ENCODE measurements at places on chromosomes 12 and 14.

GRCh38 chr12:107361970-107362369 lies 268.6 kb upstream of the CRY1 start:
- no peak for DNase-seq

DNA sequence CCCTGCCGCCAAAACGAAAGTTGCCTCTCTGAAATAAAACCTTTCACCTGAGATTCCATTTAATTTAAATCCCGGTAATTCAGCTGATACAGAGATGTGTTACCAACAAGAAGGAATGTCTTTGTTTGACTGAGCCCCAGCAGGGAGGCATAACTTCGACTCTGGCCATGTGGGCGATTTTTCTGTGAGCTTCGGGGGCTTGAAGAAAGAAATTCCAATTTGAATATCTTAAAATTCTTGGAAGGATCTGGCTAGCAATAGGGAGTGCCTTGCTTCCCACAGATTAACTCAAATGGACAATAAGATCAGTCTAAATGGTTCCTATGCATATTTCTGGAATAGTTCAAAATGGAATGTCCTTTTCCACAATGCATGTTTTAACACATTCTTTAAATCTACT lies 252.5 kb upstream of the TMPO start:
- DNase-seq: no peak

DNA sequence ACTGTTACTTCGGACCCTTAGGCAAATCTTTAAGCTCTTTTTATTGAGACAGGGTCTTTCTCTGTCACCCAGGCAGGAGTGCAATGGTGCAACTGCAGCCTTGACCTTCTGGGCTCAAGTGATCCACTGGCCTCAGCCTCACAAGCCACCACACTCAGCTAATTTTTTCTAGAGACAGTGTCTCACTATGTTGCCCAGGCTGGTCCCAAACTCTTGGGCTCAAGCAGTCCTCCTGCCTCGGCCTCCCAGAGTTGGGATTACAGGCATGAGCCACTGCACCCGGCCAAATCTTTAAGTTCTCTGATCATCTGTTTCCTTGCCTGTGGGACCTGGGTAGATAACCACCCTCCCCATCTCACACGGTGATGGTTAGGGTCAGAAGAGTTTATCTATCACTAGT lies 2.3 kb upstream of the GPX2 start:
- DNase-seq: no peak

DNA sequence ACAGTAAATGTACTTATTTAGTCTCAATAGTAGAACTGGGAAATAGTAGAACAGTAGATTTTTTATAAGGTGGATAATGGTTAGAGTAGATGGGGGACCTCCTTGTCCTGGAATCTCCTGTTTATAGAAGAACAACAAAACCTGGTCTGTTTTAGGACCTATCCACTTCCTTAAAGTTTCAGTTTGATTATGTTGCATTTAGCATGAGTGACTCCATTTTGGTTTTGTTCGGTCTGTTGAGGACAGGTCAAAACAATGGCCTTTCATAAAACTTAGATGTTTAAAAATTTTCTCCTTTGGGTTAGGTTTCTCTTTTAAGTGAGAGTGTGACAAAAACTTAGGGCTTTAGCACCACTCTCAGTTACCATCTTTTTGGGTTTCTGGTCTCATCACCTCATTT lies 308.9 kb downstream of the BTG1 start:
- DNase-seq: no peak

DNA sequence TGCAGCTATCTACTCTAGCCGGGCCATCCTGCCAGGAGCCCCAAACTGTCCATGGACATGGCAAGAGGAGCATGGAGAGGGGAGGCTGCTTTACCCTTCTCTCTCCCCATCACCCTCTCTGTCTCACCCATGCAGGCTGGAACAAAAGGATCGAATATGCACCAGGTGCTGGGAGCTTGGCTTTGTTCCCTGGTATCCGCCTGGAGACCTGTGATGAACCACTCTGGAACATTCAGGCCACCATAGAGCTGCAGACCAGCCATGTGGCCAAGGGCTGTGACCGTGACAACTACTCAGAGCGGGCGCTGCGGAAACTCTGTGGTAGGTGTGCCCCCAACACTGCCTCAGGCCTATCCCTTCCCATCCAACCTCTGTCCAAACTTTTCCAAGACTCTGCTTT lies 5.9 kb downstream of the CLSTN3 start:
- DNase-seq: no peak

GRCh38 chr12:4701395-4702190 lies 18.6 kb upstream of the GALNT8 start:
- DNase-seq: peak; percentile 26

- DNase-seq: no peak
Measured at GRCh38 chr12:27898022-27898421, 74.5 kb downstream of the PTHLH start.

GRCh38 chr14:66503532-66503931 lies 4.4 kb upstream of the GPHN start:
- DNase-seq: no peak

DNA sequence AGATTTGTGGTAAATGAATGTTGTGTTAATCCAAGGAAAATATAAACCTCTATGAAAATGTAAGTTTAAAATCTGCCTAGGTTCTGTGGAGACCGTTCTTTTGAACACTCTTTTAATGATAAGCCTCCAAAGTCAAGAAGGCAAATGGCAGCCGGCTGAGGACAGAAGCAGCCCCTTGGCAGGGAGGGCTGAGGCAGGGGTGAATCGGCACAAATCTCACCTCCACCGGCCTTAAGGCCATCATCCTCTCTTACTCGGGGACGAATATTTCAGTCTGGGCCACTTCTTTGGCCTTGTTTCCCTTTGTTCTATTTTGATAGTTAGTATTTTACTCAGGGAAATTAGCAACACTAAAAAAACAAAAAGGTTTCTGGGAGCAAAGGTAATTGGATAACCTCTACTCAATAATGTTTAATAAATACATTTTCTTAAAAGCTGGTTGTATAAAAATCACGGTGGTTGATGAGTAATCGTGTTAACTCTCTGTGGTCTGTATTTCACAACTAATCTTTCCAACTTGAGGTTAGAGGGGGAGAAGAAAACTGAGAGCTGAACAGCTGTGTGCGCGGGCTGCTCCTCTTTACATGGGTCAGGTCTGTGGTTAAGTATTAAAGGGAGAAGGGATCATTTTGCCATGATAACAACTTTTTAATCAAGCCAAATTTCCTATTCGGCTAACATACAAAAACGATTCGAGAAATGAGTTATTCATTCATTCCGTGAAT lies 18.6 kb downstream of the LGMN start:
- DNase-seq: peak; percentile 38

DNA sequence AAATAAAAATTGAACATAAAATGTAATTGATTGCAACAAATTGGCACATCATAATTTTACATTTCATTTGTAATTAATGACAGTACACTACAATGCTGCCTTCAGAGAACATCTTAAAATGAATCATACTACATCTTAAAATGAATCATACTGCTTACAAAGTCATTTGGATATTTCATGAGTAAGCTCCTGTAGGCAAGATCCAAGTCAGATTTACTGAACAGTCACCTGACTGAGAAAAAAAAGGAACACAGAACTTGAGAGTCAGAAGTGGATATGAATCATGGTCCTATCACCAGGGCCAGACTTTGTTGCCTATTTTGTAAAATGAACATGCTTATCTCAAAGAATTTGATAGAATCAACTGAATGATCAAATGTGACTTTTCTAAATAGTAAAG lies 32.7 kb upstream of the FBLN5 start:
- DNase-seq: peak; percentile 83

DNA sequence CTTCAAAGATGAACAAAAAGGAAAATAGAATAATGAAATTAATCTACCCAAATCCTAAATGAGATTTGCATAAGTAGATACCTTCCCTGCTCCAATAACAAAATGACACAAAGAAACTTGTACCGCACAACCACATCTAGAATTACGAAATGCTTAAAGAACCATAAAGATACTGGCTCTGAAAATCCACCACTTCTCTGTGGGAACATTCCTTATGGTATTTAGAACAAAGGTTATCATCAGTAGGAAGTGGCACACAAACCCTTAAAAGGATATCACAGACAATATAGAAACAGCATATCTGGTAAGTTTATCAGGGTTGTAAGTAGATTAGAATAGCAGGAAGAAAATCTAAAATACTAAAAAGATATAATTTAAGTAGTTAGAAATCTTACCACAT lies 11.6 kb downstream of the IAPP start:
- DNase-seq: no peak

DNA sequence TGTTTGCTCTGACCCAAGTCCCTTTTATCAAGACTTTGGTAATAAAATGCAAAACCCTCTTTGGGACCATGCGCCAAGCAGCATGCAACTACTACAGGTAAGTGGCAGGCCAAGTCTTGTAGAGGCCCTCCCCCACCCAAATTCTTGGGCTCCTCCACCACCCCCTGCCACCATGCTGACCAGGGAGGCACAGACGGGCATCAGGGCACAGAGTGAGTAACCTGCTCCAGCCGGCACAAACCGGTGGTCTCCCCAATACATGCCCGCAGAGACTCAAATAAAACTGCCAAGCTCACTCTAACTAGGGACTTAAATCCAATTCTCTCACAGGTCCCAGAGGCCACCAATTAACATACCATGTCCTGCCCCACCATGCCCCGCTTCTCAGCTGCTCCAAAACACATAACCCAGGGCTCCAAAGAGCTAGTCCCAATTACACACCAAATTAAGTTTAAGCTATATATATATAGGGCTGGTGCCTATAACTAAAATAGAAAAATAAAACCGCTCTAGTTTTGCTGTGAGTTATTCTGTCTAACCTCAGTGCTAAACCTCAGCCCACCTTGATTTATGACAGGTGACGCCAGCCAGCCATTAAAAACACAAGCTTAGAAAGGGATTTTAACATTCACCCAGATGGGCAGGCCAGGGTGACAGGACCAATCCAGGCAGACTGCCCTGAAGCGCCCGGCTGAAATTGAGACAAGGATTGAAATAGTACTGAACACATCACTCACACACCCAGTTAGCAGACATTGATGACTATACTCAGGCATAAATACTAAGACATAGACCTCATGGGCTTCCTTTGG lies 81.0 kb downstream of the CLMN start:
- DNase-seq: no peak

- no peak for DNase-seq
Measured at GRCh38 chr14:32985866-32986265, 47.2 kb downstream of the NPAS3 start.

DNA sequence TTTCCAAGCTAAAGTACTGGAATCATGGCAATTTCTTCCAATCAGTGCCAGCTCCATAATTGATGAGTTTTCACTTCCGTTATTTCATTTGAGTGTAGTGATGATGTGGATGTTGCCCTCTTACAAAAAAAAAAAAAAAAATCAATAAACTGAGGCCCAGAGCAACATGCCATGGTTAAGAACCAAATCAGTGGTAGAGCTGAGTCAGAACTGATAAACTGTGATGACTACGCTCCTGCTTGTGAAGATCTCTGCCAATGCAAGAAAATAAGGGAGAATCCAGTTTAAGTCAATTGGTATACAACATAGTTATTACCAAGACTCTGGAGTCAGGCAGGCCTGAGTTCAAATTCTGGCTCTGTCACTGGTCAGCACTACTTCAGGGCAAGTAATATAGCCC lies 102.7 kb downstream of the GPR135 start:
- no peak for DNase-seq

DNA sequence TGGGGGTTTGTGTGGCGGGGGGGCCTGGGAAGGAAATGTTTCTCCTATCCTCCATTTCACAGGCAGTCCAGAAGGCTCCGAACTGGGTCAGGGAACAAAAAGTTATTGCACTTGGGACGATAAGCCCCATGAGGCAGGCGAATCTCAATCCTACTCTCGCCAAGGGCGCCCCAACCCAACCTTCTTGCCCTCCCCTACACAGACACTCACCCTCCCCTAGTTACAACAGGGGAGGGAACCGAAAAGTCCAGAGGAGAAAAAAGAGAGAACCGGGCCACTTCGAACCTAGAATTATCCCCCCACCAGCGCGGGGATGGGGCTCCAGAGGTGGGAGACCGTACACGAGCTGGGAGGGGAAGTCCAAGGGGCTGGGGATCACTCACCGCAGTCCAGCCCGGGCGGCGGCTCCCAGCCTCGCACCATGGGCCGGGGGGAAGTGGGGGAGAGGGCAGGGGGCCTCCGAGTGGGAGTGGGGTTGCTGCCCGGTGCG lies 357 bp downstream of the HOMEZ start:
- no peak for DNase-seq

DNA sequence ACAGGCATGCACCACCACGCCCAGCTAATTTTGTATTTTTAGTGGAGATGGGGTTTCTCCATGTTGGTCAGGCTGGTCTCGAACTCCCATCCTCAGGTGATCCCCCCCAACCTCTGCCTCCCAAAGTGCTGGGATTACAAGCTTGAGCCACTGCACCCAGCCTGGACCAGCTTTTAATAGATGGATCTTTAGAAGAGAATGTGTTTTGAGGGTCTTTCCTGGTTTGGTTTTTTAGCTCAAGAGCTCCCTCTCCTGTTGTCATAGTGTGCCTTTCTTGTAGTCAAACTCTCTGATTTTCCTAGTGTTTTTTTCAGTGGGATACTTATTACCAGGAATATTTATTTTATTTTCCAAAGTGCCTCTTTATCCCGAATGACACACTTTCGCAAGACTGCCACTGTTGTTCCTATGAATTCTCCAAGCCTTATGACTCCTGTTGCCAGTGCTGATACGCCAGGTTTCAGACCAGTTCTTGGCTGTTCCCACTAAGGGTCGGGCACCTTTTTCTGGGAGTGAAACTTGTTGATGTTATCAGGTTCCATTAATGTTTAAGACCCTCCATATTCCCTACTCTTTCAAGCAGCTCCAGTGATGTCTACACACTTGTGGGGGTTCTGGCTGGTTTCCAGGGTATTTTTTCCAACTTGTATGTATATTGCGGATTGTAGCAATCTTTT lies 31.5 kb upstream of the LIMA1 start:
- peak; percentile 73 for DNase-seq

Measured in AG20443 (cell line).